ENCODE measurements at places on chromosomes 4 and X. TPM values are rescaled to one million over a fixed set of nuclear protein-coding genes. Genes with fewer than 3 reads are reported as not detected.

RTL9 gene
- total RNA-seq, result 0.08 TPM

WWC2 gene
- 18.5 TPM for total RNA-seq

TXK gene
- not detected for total RNA-seq

ANXA10 gene
- 2.9 TPM for total RNA-seq

SPP1 gene
- total RNA-seq, result 152 TPM

SSX4B gene
- not detected for total RNA-seq

FHIP1A gene
- total RNA-seq, result 0.16 TPM

GLOD5 gene
- not detected for total RNA-seq

SAGE1 gene
- total RNA-seq, result 0.07 TPM

GPR119 gene
- not detected for total RNA-seq

TLR2 gene
- 0.20 TPM for total RNA-seq

SUPT20HL2 gene
- total RNA-seq, result not detected

NSUN7 gene
- 0.42 TPM for total RNA-seq

HELT gene
- not detected for total RNA-seq

GATA1 gene
- total RNA-seq, result not detected

BEX3 gene
- 272 TPM for total RNA-seq

NHSL2 gene
- 0.37 TPM for total RNA-seq

MGAT4D gene
- not detected for total RNA-seq

TRIML2 gene
- 39.1 TPM for total RNA-seq

ZNF518B gene
- 3.1 TPM for total RNA-seq

TCEAL8 gene
- total RNA-seq, result 27.1 TPM

ARMCX4 gene
- 0.57 TPM for total RNA-seq

MMGT1 gene
- total RNA-seq, result 20.8 TPM

PSAPL1 gene
- total RNA-seq, result 0.33 TPM
